ENCODE measurements at places on chromosomes 1 and 21.

- ATAC-seq = no peak
Measured at GRCh38 chr21:17343055-17343454, 169.8 kb upstream of the CXADR start.

- no peak for ATAC-seq
Measured at GRCh38 chr1:38917772-38918171, 23.9 kb downstream of the RHBDL2 start.

GRCh38 chr1:219257751-219258150 lies 84.1 kb downstream of the LYPLAL1 start:
- no peak for ATAC-seq

GRCh38 chr1:38139738-38140487 lies 93.3 kb upstream of the POU3F1 start:
- no peak for ATAC-seq

GRCh38 chr21:29499734-29500343 lies 201.1 kb downstream of the BACH1 start:
- peak; percentile 42 for ATAC-seq

- ATAC-seq = no peak
Measured at GRCh38 chr1:31699341-31699891, 4.4 kb downstream of the COL16A1 start.

- ATAC-seq = peak; percentile 90
Measured at GRCh38 chr21:15192243-15192642, 127.4 kb upstream of the NRIP1 start.

GRCh38 chr1:21384620-21385019 lies 55.3 kb upstream of the NBPF3 start:
- no peak for ATAC-seq

DNA sequence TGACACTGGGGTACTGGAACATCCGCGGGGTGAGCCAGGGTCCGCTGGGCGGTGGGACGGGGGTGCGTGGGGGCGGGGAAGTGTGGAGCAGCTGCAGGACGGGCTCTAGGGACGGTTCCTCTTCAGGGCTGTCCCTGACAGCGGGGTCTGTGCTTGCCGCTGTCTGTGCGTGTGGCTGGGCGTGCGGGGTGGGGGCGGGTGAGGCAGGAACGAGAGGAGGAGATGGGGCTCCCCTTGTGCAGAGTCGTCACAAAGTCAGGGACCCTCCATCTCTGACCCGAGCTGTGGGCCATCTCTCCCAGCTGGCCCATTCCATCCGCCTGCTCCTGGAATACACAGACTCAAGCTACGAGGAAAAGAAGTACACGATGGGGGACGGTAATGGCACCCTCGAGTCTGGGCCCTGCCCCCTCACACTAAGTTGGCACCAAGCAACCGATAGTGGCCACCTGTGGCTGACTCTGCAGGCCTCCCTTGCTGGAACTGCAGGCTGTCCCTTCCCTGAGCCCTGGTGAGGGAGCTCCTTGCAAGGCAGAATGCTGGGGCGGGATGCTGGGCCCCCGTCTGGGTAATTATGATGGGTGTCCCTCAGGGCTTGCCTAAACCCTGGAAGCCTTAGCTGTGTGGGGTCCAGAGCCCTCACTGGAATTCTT lies 392 bp downstream of the GSTM2 start:
- peak; percentile 25 for ATAC-seq

- no peak for ATAC-seq
Measured at GRCh38 chr1:184152434-184152898, 100.9 kb downstream of the TSEN15 start.

DNA sequence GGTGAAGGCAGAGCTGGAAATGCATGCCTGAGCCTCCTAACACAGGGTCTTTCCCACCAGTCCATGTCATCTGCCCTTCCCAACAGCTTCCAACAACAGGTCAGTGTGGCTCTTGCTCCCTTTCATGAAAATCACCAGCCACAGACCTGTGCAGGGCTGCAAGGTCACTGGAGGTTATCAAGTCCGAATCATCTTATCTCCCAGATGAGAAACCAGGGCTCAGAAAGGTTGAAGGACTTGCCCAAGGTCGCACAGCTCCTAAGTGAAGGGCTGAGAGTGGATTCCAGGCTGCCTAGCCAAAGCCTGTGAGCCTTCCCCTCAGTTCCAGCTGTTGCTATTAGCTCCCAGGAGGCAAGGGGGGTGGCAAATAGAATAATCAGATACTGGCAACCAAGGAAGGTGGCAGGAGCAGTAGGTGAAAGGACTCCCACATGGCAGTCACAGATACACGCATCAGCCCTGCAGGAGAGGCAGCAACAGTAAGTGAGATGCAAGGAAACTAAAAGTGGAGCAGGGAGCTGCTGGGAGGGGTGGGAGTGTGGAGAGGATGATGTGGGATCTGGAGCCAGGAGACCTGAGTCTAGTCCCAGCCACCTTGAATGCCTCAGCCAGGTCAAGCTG lies 74.2 kb downstream of the SSBP3 start:
- no peak for ATAC-seq

DNA sequence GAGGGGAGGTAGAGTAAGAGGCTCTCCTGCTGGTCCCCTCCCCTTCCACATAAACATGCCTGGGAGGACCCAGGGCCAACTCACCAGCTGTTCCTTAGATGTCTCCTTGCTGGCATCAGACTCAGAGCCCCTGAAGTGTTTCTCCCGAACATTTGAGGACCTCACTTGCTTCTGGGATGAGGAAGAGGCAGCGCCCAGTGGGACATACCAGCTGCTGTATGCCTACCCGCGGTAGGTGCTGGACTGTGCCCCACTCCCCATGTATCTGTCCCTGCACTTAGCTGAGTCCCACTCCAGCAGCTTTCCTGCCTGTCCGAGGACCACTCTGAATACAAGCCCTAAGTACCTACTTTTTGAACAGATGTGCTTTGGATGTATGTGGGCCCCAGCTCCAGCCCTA lies 383 bp downstream of the MPL start:
- ATAC-seq = no peak

DNA sequence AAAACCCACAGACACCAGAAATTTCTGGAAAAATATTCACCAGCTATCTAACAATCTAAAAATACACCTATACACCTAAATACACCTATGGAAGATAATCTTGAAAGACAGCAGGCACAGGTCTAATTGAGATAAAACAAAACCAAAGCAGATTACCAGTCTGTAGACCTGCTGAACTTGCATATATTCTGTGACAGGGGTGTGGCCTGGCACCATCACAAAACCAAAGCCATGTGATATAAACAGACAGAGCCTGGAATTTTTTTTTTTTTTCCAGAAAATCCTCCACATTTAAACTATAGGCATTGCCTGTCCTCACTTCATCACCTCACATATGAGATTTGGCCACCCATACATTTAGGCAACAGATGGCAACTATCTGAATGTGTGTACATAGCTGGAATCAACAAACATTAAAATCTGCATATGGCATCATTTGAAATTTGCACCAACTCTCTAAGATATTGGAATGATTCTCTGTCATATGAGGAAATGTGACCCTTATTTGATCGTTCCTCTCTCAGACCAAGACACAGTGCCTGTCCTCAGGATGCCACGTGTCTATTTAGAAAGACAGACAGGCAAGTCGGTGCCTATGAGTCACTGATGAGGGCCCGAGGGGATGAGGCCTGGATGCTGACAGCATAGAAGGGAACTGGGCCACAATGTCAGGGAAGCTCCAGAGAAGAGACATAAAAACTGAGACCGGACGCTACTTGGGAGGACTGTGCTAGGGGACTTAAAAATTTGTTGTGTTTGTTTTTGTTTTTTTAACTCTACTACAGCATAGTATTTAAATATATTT lies 32.6 kb downstream of the NMNAT2 start:
- ATAC-seq = no peak

- no peak for ATAC-seq
Measured at GRCh38 chr1:108767115-108767514, 20.6 kb downstream of the STXBP3 start.

GRCh38 chr1:55937840-55938375 lies 641.5 kb downstream of the PLPP3 start:
- no peak for ATAC-seq

GRCh38 chr21:23111070-23111600 lies 2112.9 kb downstream of the NCAM2 start:
- ATAC-seq = no peak

DNA sequence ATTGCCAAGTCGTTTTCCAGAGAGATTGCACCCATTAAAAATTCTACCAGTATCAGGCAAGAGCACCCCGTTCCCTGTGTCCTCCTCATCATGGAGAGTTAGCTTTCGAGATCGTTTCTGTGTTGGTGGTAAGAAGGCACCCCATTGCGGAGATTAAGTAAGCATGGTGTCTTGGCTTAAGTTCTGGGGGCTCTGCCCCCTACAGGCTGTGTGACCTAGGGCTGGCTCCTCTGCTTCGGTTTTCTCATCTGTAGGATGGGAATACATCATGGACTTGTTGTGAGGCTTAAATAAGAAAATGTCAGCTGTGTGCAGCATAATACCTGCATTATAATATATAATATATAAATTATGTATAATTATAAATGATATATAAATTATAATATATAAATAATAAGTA lies 36.8 kb upstream of the TENT5C start:
- no peak for ATAC-seq

DNA sequence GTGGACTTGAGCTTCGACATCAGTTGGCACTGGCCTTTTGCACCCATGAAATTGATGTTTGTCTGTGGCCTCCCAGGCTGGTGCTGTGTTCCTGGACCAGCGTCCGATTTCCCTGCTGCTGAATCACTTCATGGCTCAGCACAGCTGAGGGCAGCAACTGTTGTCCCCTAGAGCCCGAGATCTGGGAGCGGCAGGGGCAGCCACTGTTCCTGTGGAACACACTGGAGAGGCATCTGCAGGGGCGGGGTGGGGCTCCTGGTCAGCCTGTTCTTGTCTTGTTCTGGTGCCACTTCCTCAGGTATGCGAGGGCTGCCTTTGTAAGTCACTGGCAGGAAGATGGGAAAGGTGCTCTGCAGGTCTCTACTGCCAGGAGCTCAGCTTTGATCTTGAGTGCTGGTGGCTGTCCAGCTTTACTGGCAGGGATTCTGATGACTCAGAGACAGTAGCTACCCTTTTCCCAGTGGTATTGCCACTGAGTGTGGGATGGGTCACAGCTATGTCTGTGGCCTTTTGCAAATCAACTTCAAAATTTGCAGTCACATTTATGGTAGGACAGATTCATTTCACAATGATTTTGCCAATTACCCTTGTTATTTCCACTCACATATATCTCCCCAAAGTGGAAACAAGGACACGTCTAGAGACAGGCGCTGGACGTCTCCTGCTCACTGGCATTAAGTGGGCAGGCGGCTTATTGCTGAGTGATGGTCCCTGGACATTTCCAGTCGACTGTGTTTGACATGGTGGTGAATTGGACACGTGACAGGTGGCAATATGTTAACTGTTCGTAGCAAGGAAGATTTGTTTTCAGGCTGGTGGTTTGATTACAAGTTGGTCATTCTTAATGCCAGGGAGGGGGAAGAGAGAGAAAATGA lies 15.3 kb downstream of the AGPAT3 start:
- ATAC-seq = peak; percentile 69

DNA sequence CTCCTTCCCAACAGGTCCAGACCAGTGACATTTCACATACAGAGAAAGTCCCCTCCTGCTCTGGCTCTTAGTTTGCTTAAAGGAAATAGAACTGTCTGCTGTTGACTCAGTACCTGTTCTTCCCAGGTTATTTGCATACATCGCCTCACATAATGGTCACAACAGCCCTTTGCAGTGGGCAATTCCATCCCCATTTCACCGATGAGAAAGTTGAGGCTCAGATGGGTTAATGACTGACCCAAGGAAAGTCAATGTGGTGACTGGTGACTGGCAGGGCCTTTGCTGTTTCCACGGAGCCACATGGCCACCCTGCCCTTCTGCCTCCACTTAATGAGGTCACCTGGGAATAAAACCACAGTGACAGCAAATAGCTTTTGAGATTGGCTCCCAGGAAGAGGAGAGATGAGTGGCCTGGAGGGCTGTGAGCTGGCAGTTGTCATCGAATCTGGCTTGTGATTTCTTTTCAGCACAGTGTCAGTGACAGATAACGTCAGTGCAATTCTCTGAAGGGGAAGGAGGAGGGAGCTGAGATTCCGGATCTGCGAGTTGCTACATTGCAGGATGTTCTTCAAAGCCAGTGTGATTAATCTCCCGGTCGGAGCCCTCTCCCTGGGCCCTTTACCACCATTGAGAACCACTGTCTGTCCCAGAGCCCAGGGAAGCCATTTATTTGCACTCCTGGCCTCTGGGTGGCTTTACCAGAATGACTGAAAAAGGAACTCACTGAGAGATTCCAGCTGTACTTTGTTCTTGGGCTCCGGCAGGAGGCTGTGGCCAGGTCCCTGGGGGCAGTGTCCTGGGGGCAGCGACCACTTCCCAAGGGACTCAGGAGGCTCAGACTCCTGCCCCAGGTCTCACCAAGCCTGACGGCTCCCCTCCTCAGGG lies 117.2 kb downstream of the CNIH3 start:
- ATAC-seq = peak; percentile 86

- ATAC-seq = no peak
Measured at GRCh38 chr1:5724847-5725246, 267.4 kb downstream of the NPHP4 start.

DNA sequence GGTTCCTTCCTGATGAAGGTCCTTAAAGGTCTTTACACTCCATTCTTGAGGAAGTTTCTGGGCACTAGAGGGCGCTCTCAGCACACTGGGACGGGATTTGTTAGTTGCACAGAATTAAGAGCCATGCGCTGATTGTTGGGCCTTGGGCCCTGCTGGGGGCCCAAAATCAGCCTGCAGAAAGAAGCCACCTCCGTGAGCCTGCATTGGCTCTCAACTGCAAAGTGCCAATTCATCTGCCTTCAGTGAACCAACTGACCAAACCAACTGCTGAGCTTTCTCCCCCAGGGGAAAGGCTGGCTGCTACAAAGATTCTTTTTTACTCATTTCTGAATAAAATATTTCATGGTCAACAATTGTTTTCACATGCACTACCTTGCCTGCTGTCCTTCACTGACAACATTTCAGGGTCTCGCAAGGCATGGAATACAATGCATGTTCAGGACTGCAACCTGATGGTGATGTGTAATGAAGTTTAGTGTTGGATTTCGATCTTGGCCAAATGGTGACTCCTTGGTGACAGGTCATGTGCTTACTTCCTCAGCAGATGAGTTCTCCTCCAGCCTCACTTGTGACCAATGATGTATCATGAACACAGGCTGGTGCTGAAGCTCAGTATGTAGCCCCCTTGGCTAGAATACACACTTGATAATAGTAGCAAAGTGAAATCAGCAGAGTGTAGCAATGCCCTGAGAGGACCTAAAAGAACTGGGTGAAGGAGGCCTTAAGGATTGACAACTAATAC lies 45.7 kb upstream of the PRDX6 start:
- peak; percentile 78 for ATAC-seq

- ATAC-seq = peak; percentile 75
Measured at GRCh38 chr1:24117722-24118409, 5.9 kb upstream of the MYOM3 start.

DNA sequence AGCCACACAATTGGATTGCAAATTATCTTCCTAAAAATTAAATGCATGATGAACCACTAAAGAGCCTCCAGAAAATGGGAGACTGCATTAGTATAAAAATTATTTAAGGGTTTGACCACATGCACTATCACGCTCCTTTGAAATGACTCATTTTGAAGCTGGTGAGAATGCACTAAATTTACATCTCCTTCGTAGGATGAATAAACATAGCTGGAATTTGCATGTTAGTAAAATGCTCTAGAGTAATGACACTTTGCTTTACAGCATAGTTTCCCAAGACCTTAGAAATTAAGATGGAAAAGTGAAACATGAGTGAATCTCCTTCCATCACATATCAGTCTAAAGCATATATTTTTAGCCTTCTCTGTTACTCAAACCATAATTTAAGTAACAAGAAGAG lies 2.4 kb downstream of the PLPPR4 start:
- no peak for ATAC-seq

GRCh38 chr21:37181059-37181458 lies 86.1 kb downstream of the VPS26C start:
- no peak for ATAC-seq

All from esophagus mucosa (tissue), 1 donor.